ENCODE measurements at places on chromosomes 7 and 10.

DNA sequence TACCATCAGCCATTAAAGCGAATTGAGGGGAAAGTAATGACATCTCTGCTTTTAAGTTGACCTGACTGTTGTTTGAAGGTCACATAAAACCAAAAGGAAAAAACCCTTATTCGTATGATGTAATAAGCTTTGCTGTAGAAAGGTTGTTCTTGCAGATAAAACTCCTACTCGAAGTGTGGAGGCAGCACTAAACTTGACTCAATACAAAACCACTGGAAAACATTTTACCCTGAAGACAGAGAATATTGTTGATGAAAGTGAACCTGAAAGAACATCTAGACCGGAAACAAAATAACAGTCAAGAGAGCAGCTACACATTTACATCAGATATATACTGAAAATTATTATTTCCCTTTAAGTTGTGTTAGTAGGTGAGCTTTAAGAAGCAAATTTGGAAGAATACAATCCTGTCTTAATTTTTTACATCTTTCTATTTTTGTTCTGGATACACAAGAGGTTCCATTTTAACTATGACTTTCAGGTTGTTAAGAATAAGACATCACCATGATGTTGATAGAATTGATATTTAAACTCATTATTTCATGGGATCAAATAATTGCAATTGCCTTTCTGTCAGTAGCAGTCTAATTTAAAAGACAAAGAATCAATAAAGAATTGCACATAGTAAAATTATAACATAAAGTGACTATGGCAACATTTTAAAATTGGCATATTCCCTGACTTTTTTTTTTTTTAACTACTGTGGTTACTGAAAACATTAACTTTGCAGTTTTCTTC lies 6.4 kb downstream of the ETV1 start:
- DNase-seq: no peak

DNA sequence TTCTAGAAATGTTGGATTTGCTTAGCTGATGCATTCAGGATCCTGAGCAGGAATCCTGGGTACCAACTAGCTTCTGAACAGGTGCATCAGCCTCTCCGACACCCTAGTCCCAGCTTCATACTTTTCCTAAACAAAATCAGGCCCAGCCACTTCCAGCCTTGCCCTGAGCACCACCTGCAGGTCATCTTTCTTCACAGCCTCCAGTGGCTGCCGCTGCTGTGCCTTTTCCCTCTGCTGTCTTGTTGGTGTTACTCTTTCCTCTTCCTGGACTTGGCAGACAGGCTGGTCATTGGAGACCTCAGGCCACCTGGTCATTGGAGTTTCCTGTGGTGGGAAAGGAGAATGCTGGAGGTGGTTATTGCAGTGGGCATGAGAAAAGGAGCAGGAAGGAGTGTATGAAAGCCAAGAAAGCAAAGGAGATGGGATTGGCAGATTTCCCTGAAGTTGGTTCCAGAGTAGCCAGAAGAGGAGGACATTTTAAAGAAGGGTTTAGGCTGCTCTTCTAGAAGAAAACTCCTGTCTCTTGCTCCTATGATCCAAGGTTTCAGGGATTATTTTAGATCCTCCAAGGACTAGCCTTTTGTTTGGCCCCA lies 48.2 kb upstream of the NFKB2 start:
- DNase-seq: no peak

- no peak for DNase-seq
Measured at GRCh38 chr7:113270790-113271189, 152.4 kb upstream of the SMIM30 start.

GRCh38 chr10:126663328-126663727 lies 7.2 kb downstream of the C10orf90 start:
- DNase-seq: no peak

GRCh38 chr10:72079356-72079755 lies 9.0 kb downstream of the SPOCK2 start:
- DNase-seq: peak; percentile 67

- no peak for DNase-seq
Measured at GRCh38 chr7:122013065-122013464, 131.0 kb downstream of the AASS start.

DNA sequence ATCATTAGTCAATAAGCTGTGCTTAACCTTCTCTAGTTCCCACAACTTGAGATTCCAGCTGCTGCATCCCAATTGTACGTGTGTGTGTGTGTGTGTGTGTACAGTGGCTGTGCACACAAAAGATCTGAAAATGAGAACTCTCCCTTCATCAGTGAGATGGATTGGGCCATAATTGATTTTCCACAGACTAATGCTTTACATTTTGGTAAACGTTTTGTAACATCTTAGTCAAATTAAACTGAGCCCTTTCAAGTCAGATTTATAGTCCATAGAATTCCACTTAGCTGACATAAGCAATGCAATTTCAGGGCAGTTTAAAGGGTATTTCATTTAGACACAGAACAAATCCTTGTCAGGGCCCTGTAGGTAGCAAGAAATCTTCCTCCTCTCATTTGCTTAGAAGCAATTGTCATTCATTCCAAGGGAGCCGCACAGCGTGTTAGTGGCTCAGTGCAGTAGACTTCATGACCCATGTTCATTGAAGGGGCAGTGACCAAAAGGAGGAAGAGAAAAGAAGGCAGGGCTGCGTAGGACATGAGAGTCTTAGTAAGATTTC lies 1123.5 kb upstream of the AUTS2 start:
- DNase-seq: no peak

DNA sequence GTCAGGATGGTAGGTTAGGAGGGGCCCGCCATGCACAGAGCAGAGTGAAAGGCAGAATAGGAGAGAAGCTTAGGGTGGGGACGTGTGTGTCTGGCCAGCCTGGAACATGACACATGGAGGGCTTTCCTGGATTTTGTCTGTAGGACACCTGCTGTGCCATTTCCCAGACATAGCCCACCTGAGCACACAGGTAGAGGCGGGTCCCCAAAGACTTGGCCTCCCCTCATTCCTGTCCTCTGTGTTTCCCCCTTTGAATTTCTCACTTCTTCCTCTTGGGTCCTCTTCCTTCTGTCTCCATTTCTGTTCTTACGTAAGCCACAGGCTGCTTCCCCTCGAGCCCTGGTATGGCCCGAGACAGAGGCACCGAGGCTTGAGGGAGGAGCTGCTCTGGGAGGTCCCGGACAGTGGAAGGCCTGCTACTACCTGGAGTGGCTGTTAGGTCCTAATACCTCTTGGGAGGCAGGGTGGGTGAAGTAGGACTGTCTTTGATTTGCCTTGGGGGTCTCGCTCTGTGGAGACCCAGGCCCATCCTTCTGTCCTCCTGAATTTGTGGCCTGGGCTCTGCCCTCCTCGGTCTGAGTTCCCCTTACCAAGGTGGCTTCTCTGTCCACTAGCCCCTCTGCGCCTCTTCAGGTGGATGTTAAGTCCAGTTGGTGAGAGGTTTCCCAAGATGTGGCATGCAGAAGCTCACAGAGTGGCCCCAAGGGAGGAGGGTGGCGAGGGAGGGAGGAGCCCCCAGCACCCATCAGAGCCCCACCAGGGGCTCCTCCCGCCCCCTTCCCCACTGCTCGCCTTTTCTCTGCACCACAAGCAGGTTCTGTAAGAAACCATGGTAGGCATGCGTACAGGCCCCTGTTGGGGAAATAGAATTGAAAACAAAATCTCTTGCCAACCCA lies 5.5 kb downstream of the ZNF775 start:
- no peak for DNase-seq

DNA sequence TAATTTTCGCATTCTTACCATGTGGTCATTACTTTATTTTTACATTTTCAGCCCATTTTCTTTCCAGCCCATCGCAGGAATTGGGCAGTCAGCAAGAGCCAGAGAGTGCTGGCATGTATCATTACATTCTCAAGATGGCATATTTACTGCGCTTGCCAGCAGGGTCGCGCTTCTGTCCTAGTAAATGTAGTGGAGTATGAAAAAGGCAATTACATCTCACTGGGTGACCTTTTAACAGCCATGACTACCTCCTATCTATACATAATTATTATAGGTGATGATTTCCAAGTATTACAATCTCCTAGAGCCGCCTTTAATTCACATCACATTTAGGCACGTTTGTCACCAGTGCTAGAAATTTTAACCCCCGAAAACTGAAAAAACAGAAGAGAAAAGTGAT lies 433.7 kb upstream of the MGMT start:
- DNase-seq: no peak

DNA sequence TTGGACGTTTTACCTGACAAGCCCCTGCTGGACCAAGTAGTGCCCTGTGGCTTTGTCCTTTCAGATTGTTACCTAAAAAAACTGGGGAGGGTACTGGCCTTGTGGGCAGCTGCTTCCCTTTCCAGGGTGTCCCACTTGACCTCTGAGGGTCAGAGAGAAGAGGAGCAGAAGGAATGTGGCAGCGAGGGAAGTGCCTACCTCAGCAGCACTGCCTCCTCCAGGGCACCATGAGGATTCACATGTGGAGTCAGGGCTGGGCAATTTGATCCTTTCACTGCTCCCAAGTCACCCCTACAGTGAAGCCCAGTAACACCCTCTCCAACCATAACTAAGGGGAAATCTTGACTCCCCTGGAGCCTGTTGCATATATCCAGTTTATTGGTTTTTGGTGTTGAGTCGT lies 64.6 kb downstream of the ITGB1 start:
- DNase-seq: no peak

DNA sequence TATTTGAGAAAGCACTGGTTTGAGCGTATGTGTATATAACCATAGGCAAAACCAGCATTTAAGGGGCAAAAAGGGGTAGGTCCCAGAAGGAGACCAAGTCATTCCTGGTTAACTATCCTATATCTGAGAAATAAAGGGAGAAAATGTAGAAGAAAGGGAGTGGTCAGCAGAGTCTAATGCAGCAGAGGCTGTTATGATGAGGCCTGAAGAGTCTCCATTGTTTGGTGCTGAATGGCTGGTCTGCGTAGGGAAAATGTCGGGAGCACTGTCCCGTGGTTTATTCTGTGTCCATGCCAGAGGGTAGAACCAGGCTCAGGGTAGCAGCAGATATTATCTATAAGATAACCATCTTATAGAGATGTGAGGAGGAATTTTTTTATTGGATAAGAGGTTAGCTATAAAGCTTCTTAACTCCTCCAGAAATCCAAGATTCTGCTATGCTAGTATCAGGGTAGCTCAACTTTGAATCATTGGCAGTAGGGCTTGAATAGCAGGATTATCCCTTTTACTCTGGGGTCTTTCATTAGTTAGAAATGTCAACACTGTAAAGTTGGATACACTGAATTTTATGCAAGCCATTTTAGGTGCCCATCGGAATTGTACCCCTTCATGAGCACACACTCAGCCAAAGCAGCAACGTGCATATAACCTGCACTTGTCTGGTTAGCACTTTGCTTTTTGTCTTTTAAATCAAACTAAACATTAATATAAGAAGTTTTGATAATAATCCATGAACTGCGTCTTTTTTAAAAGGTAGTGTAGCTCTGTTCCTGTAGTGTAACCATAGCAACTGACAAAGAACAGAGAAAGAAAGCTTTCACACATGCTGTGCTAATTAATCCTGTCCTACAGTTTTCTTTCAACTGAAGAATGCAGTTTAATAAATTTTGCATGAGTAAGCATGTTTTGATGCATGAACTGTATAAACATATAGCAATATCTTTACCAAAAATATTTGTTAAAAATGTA lies 312.0 kb upstream of the FZD1 start:
- no peak for DNase-seq

- no peak for DNase-seq
Measured at GRCh38 chr7:116455009-116455408, 44.5 kb upstream of the CAV2 start.

- DNase-seq: no peak
Measured at GRCh38 chr7:117308891-117309290, 14.0 kb downstream of the WNT2 start.

GRCh38 chr7:96045919-96046318 lies 273.6 kb downstream of the DYNC1I1 start:
- DNase-seq: no peak

GRCh38 chr10:106082865-106083264 lies 1081.6 kb downstream of the SORCS1 start:
- DNase-seq: no peak

- DNase-seq: no peak
Measured at GRCh38 chr7:738723-739454, 11.8 kb upstream of the PRKAR1B start.

GRCh38 chr10:101671453-101671852 lies 23.5 kb downstream of the FBXW4 start:
- no peak for DNase-seq

- DNase-seq: no peak
Measured at GRCh38 chr10:96843823-96844222, 11.7 kb downstream of the LCOR start.

- no peak for DNase-seq
Measured at GRCh38 chr7:141416650-141417270, 134.4 kb upstream of the AGK start.

GRCh38 chr7:157855016-157855415 lies 518.2 kb downstream of the DNAJB6 start:
- DNase-seq: no peak

GRCh38 chr7:5591278-5591874 lies 167.7 kb upstream of the TNRC18 start:
- no peak for DNase-seq

- no peak for DNase-seq
Measured at GRCh38 chr10:25555865-25556264, 378.2 kb upstream of the MYO3A start.

DNA sequence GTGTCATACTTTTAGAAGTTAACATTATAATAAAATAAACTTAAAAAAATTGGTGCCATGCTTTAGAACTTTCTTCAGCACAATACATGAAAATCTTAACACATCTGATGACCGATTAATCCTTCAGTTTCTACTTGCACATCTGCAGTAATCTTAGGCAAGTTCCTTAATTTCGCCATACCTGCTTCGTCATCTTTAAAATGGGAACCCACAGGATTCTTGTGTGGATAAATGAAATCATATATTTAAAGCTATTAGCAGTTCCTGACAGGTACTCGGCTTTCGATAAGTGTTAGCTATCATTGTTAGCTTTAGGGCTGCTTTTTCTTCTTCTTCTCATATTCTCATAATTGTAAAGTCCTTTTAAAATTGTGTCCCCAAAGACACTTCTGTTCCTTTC lies 907 bp upstream of the VPS50 start:
- DNase-seq: no peak

GRCh38 chr7:25026156-25026555 lies 46.2 kb upstream of the OSBPL3 start:
- no peak for DNase-seq

DNA sequence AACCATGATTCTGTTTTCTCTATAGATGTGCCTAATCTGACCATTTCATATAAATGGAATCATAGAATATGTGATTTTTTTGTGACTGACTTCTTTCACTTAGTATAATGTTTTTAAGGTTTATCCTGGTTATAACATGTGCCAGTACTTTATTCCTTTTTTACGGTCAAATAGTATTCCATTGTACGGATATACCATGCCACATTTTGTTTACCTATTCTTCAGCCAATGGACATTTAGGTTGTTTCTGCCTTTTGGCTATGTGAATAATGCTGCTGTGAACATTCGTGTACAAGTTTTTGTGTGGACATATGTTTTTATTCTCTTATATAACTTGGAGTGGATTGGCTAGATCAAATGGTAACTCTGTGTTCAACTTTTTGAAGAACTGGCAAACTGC lies 178.3 kb upstream of the TCF7L2 start:
- no peak for DNase-seq

DNA sequence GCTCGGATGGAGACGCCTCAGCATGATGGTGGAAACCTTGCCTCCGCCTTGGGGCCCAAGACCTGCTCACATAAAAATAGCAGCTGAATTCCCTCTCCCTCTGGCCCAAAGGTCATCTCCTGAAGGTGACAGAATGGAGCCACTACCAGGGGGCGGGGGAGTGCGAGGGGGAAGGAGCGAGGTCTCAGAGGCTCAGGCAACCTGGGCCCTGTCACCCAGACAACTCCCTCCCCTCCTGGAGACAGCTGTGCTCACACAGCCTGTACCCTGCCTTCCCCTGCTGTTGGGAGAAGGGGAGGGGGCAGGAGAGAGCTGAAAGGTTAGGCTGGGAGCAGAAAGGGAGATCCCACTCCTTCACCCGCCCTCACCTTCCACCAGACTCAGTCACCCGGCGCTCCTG lies 173.0 kb upstream of the RHEB start:
- no peak for DNase-seq

All from stimulated activated CD8-positive, alpha-beta memory T cell treated with anti-CD3 and anti-CD28 coated beads, Interleukin-2, amount 100 ng/mL, for 1 hour (primary cell).